Fibroblast of skin of left quadriceps (primary cell): ENCODE measurements at places on chromosomes 4 and X.

- no peak for DNase-seq
Observed at GRCh38 chr4:145055533-145056257, 42.3 kb downstream of the ANAPC10 start.

GRCh38 chrX:103399744-103400143, 23.4 kb downstream of the BEX3 start:
- no peak for DNase-seq

DNA sequence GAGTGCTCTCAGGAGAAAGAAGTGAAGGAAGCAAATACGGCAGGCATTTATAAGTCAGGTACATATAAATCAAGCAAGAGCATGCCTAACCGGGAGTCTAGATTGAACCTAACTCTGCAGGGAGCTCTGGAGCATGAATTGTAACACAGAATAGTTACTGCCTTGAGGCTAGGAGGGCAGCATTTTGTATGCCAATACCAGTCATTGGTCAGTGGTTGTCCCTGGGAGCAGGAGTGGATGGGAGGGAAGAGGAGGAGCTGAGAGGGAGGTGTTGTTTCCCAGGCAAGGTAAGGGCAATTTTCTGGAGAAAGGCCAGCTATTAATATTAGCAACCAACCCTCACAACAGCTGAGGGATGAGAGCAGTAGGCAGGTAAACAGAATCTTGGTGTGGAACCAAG, 224.7 kb upstream of the DCAF8L1 start:
- no peak for DNase-seq

DNA sequence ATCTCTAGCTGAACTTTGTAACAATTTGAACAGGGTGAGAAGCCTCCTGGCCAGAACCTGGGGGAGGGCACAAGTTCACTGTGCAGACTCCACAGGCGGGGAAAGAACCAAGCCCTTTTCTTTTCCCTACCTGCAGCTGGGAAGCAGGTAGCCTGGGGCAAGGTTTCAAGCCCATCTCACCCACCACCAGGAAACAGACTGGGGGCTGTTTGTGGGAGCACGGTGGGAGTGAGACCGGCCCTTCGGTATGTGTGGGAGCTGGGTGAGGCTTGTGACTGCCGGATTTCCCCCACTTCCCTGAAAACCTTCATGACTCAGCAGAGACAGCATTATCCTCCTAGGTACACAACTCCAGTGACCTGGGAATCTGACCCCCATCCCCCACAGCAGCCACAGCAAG, 211.7 kb downstream of the ZNF674 start:
- DNase-seq = no peak

- DNase-seq = no peak
Observed at GRCh38 chrX:41291309-41291708, 42.7 kb upstream of the DDX3X start.

- DNase-seq = no peak
Observed at GRCh38 chr4:76963131-76963750, 13.7 kb downstream of the SEPTIN11 start.
